ENCODE measurements at places on chromosomes 13 and 19. TPM values are rescaled to one million over a fixed set of nuclear protein-coding genes. Genes with fewer than 3 reads are reported as not detected.

DNA sequence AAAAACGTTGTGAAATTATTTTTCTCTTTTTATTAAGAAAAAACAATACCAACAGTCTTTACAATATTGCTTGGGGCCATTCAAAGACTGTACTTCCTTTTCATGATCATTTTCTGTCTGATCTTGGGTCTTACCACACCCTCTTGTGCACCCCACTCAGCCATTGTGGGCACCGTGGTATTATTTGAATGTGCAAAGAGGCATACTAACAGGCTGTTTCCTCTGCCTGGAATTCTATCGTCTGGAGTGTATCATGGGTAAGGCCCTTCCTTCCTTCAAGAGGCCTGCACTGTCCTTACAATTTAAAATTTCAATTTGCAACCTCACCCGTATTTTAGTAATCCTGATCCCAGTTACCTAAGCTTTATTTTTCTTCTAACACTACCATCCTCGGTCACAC, 76.5 kb downstream of the FGF14 start:
- DNase-seq: no peak

Gene MBD3L1
- not detected for total RNA-seq

Gene PSG3
- total RNA-seq: 0.29 TPM

DNA sequence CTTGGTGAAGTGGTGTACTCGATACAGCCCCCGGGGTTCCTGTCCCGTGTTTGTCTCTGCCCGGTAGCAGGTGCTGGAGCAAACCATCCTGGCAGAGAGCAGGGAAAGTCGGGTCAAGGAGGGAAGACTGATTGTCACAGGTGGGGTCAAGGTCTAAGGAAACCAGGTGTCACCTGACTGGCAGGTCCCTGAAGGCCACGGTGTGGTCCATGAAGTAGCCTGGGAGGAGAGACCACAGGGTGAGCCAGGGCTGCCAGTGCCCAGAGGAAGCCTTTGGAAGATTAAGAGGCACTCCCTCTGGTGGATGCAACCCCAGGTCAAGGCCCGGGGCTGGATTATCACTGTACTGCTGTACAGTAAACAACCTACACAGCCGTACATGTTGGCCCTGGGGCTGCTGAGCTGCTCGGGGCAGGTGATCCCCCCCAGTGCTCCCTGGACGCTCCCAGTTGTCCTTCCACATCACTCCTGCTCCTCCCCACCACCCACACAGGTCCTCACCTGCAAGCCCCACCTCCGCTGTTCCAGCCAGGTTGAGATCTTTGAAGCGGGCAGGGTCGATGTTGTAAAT, 6.0 kb upstream of the CCER2 start:
- no peak for DNase-seq

DNA sequence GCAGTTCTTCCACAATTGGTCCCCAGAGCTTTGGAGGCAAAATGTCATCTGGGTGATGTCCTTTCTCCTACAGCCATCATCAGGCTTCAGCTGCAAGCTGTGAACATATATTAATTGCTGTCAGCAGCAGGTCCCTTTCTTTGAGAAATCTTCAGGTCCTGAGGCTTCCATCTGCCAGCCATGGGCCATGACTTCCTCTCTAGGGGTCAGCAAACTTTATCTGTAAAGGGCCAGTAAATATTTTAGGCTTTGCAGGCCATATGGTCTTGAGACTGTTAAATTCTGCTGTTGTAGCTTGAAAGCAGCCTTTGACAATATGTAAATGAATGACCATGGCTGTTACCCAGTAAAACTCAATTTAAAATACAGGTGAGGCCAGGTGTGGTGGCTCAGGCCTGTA, 27.1 kb downstream of the SERP2 start:
- no peak for DNase-seq

DNA sequence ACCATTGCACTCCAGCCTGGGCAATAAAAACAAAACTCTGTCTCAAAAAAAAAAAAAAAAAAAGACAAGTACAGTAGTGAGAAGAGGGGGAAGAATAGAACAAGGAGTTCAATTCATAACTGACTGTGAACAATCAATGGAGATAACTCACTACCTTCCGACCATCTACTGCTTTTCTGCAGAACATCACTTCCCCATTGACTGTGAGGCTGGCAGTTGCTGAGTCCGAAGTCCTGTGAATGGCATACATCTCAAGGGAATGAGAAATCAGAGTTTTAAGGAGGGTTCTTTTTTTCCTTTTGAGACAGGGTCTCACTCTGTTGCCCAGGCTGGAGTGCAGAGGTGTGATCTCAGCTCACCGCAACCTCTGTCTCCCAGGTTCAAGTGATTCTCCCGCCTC, 11.2 kb downstream of the ZNF565 start:
- no peak for DNase-seq

- no peak for DNase-seq
These were observed 1169.7 kb downstream of the DIAPH3 start for GRCh38 chr13:58994077-58994476.

Gene ZIC5
- not detected for total RNA-seq

Gene ZNF723
- total RNA-seq: not detected

- no peak for DNase-seq
These were observed 191.7 kb upstream of the SERP2 start for GRCh38 chr13:44181931-44182330.

GRCh38 chr13:113669755-113670341, 2.8 kb downstream of the GRK1 start:
- DNase-seq: no peak

Measured in glomerular endothelial cell (primary cell).